T-helper 9 cell (primary cell): ENCODE measurements at places on chromosomes 5 and 9.

DNA sequence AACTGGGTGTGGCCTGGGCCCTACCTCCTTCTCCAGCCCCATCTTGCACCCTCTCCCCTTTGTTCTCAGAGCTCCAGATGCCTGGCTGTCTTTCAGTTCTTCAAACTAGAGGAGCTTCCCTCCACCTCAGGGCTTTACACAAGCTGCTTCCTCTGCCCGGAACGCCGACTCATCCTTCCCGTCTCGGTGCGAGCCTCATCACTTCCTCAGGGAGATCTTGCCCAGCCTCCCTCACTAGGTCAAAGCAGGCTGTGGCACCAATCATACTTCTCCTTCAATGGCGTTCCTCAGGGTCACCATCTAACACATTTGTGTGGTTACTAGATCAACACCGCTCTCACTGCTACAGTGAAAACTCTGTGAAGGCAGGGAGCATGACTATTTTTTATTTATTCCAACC is 56.2 kb upstream of the ZSWIM6 start:
- no peak for DNase-seq

DNA sequence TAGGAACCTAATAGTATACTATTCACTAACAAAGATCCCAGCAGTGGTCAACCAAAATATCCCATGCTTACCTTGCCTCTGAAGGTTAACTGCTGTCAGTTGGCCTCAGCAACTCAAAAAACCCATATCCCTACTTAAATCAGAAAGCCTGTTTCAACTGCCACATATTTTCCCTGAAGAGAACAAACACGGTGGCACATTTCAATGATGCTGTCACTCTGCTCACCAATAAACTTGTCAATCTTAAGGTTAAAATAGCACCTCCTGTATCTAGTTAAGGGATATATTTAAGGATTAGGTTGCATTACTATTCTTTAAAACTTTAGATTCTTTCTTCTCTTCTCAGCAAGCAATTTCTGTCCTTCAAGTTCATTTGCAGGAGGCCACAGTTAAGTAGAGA is 986.9 kb downstream of the CDH18 start:
- DNase-seq, result no peak

- no peak for DNase-seq
These were observed 167.0 kb upstream of the FBXL17 start for GRCh38 chr5:108548684-108549596.

DNA sequence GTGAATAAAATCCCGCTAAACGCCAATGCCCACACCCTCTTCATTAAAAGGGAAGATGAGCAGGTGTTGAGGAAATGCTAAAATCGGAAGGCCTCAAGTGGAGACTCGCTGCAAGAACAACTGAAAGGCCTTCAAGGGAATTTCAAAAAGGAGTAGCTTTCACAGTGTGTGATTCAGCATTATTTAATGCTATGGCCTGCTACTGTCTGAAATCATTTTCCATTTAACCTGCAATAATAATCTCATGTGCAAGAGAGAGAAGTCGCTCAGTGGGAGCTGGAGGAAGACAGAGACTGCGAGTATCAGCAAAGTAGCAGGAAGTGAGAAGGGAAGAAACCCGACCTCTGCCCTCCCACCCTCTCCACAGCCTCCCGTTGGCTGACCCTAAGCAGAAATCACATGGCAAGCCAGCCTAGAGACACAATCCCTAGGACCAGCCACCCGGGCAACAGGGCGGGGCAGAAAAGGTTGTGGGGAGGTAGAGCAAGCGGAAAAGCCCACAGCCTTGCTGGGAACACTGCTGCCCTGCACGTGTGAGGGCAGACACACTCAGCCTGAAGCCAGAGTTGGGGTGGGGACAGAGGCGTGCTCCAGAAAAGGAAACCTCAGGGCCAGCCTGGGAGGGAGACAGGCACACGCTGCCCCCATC is 39.9 kb upstream of the CTSL start:
- no peak for DNase-seq

DNA sequence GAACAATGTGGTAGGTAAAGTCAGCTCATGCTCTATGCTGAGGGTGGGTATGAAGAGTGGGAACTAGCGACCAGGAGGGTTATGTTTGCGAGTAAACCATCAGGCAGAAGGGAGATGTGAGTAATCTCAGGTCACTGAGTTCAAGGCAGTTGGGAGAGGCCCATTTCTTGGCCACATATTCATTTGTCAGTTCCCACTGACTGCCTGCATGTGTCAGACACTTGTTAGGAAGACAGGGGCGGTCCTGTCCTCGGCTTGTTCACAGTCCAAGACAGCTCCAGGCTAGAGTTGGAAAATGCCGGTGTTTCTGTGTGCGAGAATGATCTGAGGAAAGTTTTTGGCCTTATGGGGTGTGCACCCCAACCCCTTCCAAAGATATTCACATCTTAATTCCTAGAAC is 48.6 kb upstream of the GDNF start:
- no peak for DNase-seq

- DNase-seq, result no peak
These were observed 8.4 kb downstream of the SH2D3C start for GRCh38 chr9:127769929-127770582.

- DNase-seq, result peak; percentile 14
These were observed 473 bp downstream of the ZBTB34 start for GRCh38 chr9:126860757-126861466.

GRCh38 chr9:136117291-136117915 is 1.3 kb downstream of the TMEM250 start:
- DNase-seq, result no peak

- no peak for DNase-seq
These were observed 95.8 kb upstream of the PANK3 start for GRCh38 chr5:168674893-168675482.

DNA sequence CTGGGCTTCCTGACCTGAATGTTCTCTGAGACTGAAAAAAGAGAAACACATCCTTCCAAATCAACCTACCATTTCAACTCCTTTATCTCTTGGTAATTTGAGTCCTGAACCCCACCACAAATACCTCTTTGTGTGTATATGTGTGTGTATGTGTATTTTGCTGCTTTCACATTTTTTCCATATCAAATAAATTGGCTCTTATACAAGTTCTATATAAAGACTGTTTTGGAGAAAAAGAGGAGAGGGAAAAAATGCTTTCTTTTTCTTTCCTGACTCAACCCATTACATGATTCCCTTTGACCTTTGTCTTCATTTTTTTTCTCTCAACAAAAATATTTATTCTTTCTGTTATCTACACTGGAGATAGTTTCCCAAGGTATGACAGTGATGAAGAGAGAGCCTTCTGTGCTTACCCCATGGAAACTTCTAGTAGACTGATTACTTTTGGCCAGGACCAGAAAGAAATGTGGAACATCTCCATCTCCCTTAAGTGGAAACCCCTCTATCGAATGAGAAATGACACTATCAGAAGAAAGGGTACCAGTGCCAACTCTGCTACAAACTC is 85.3 kb downstream of the PAPPA start:
- DNase-seq, result no peak

DNA sequence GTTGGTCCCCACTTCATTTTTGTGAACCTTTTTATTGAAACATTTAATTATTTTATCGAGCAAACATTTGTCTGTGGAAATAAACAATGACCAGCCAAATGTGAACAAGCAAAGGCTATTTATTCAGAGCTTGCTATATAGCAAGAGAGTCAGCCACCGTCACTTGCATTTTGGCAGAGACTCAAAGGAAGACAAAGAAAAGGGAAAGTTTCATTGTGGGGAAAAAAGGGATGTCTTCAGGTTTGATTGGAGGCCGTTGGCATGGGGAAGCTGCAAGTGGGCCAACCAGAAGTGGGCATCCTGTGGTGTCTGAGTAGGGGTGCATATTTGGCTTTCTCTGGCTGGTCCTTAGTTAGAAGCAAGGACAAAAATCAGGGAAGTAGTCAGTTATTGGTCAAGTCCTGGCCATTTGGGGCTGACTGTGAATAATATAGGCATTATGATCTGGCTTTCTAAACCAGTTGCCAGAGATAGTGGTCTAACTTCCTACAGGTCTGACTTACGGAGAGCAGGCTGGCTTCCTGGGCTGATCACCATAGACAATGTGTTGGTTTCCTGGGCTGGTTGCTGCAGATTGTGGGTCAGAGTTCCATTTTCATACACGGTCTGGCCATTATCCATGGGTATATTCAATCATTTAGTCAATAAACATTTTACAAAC is 16.6 kb downstream of the ENC1 start:
- no peak for DNase-seq

- no peak for DNase-seq
These were observed 528.8 kb downstream of the CSNK1G3 start for GRCh38 chr5:124040799-124041198.

- peak; percentile 37 for DNase-seq
These were observed 89.9 kb upstream of the GNAQ start for GRCh38 chr9:78121488-78121887.
